GF-D8 (cell line): ENCODE measurements at places on chromosomes 1 and 21.

GRCh38 chr1:152565115-152565514 lies 1.5 kb downstream of the LCE3E start:
- no peak for DNase-seq

DNA sequence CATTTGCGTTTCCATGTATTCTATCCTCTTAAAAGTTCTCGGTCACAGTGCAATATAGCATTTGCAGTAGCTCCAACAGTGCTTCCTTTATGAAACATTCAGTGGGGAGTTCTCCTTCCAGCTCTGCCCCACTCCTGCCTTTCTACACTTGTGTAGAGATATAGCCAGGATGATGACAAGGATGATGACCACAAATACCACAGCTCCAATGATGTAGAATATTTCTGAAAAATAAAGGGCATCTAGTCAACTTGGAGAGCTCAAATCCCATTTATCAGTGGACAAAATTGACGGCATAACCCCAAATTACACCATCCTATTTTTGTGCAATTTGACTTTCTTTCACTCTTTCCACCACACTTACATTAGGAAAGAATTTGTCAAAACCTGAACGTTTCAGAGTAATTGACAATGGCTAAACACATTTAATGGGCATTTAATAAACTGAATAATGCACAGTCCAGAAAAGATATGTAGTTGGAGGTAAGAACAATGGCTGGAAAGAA lies 11.1 kb downstream of the F3 start:
- no peak for DNase-seq

GRCh38 chr1:8580566-8580965 lies 236.9 kb downstream of the RERE start:
- DNase-seq, result no peak

- no peak for DNase-seq
These were observed 93.5 kb upstream of the CAMK1G start for GRCh38 chr1:209490013-209490412.

GRCh38 chr21:14484188-14485009 lies 61.7 kb downstream of the SAMSN1 start:
- no peak for DNase-seq

GRCh38 chr21:30518876-30519275 lies 16.9 kb upstream of the KRTAP19-5 start:
- DNase-seq, result no peak

- DNase-seq, result no peak
These were observed 254.4 kb downstream of the FAF1 start for GRCh38 chr1:50705699-50706098.

DNA sequence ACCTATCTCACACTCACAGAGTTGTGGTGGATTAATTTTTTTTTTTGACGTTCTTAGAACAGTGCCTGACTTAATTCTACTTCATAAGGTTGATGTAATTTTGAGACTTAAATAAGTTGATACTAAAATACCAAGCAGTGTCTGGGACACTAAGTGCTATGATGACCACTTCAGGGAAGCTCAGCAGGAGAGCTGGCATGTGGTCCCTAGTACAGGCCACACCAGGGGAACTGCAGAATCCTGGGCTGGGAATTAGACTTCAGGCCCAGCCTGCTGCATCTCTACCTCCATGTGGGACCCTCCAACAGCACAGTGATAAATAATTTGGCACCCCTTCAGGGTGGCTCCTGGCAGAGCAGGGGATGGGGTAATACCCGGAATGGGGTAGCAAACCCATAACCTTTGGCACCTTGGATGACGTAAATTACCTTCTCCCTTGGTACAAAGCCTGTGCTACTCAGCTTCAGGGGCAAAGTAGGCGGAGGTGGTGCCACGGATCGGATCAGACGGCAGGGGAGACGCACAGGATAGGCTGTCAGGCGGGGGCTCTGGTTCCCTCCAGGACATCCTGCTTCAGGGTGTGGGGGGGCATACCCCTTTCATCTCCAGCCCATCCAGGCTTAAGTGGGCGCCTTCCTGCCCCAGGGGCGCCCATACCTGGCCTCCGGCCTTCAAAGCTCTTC lies 4.8 kb downstream of the MFSD2A start:
- no peak for DNase-seq

GRCh38 chr1:224488806-224489499 lies 54.4 kb upstream of the WDR26 start:
- DNase-seq, result no peak

DNA sequence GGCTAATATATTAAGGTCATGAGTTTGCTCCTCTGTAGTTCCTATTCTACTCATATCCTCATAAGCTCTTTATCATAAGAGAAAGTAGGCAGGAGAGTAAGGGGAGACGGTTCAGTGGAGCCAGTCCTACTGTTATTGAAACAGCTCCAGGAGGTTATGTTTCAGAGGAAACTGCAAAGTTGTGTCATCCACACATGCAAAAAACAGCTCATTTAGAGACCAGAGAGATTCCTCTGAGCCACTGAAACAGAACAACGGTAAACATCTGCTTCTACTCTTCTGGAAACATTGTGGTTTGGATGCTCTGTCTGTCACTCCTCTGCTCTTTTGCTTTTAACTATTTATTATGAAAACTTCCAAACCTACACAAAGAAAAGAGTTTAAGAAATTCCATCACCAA lies 66.3 kb upstream of the PPP2R5A start:
- no peak for DNase-seq

GRCh38 chr1:47720111-47720510 lies 277.1 kb downstream of the TRABD2B start:
- no peak for DNase-seq

DNA sequence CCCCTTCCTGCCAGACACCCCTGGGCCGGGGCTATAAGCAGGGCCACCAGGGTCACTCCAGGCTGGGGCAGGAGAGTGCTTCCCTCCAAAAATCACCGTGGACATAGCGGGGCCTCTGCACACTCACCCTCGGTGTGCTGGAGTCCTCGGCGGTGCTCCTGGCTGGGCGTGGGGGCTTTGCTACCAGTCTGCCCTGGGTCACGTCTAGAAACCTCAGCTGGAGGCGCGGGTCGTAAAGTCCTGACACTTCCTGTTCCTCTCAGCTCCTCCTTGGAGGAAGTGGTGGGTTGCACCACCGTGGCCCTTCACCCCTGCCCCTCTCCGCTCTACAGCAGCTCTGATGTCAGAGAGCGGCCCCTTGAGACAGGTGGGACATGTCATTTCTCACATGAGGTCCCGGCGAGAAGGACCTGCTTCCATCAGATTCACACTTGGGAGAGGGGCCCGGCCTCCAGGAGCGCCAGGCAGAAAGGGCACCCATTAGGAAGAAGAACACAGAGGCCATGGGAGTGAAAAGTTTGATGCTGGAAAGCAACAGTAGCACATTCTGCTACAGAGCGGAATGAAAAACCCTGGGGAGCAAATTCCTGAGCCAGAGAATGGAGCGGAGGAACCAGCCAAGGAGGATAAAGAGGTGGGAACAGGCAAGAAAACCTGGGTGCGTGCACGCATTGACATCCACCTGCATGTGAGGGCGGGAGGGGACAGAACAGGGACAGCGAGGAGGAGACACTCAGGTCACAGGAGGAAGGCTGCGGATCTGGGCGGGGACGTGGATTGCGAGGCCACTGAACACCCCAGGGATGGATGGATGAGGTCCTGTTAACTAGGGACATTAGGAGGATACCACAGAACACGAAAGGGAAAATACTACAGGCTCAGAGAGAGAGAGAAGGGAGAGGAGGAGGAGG lies at the start of gene ITGB2:
Gene ITGB2 (minus strand): TSS at position 206 of the 911 bp plus-strand sequence. CDS start 10,117 bp downstream, outside the sequence.
- DNase-seq, result peak; percentile 93

- DNase-seq, result no peak
These were observed 56.2 kb upstream of the WDR26 start for GRCh38 chr1:224490549-224491537.

DNA sequence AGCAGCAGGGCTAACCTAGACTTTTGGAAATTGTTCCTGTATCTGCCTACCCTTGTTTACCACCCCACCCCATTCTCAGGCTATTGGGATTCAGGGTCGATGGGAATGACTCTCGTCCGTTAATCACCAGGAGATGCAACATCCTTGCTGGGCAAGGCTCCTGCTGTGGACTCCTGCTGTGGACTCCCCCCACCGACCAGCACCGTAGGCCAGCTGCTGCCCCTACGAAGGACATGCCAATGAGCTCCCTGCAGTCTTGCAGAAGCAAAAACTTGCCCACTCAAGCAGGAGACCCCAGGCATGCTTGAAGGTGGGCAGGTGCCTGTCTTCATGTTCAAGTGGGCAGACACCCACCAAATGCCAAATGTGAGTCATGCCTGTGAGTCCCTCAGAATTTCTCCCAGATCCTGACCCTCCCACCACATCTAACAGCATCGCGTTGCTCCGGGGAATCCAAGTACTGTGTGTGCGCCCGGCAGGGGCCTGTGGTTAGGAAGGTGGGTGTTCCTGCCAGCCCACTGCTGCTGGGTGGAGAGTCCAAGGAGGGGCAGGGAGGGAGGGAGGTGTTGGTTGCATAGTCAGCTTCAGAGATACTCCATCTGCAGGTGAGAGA lies 41.7 kb upstream of the SOX13 start:
- DNase-seq, result no peak

GRCh38 chr1:145892486-145893087 lies 6.9 kb upstream of the ANKRD35 start:
- no peak for DNase-seq

DNA sequence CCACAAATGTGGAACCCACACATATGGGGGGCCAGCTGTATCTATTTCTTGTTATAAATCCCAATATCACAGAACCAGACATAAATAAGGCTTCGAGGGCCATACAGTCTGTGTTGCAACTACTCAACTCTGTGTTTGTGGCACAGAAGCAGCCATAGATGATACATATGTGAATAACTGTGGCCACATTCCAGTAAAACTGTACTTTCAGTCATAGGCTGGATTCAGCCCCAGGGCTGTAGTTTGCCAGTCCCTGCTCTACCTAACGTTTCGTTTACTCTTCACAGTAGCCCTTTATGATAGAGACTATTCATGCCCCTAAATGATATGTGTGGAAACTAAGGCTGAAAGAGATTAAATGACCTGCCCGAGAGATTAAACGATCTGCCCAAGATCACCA lies 48.7 kb downstream of the FHAD1 start:
- no peak for DNase-seq

GRCh38 chr1:163443863-163444262 lies 122.1 kb downstream of the NUF2 start:
- DNase-seq, result no peak

GRCh38 chr1:234270093-234270492 lies 103.2 kb upstream of the COA6 start:
- DNase-seq, result no peak

GRCh38 chr1:179702946-179703539 lies 40.0 kb upstream of the FAM163A start:
- DNase-seq, result no peak

DNA sequence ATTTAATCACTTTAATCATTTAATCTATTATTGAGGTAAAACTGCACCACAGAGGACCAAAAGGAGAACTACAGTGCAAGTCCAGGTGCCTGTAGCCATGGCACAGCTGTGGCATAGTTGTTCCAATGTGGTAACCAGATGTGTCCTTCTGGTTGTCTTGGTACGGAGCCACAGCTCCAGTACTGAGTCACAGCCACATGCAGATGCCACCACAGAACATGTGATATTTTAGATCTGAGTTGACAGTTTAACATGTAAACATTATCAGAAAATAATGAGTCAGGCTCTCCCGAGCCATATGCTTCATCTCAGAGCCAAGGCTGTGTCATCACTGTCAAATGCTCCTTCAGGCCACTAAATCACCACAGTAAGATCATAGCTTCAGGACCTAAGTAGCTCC lies 56.4 kb upstream of the RGS7 start:
- no peak for DNase-seq

- no peak for DNase-seq
These were observed 2.5 kb downstream of the C1QC start for GRCh38 chr1:22645931-22646330.

GRCh38 chr1:4018466-4019146 lies 118.5 kb upstream of the C1orf174 start:
- DNase-seq, result no peak

- no peak for DNase-seq
These were observed 67.9 kb downstream of the OSBPL9 start for GRCh38 chr1:51684776-51685175.

GRCh38 chr1:108041360-108042142 lies 76.6 kb upstream of the VAV3 start:
- no peak for DNase-seq

GRCh38 chr1:39676948-39677548 lies 5.1 kb upstream of the NT5C1A start:
- DNase-seq, result no peak

- no peak for DNase-seq
These were observed 14.7 kb upstream of the FABP3 start for GRCh38 chr1:31387612-31388011.

DNA sequence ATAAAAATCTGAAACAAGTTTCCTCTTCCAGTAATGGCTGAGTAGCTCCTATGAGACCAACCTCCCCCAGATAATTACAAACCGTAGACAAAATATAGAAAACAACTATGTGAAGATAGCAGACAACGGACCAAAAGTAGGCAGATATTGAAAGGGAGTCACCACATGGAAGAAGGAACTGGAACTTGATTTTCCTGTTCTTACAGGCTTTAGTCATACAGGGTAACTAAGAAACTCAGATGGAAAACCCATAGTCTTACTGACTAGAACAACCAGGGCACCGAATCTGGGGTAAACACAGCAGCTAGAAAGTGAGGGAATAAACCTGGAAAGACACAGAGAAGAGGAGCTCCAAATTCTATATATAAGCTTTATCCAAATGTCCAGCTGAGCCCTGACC lies 26.0 kb downstream of the LMX1A start:
- no peak for DNase-seq

DNA sequence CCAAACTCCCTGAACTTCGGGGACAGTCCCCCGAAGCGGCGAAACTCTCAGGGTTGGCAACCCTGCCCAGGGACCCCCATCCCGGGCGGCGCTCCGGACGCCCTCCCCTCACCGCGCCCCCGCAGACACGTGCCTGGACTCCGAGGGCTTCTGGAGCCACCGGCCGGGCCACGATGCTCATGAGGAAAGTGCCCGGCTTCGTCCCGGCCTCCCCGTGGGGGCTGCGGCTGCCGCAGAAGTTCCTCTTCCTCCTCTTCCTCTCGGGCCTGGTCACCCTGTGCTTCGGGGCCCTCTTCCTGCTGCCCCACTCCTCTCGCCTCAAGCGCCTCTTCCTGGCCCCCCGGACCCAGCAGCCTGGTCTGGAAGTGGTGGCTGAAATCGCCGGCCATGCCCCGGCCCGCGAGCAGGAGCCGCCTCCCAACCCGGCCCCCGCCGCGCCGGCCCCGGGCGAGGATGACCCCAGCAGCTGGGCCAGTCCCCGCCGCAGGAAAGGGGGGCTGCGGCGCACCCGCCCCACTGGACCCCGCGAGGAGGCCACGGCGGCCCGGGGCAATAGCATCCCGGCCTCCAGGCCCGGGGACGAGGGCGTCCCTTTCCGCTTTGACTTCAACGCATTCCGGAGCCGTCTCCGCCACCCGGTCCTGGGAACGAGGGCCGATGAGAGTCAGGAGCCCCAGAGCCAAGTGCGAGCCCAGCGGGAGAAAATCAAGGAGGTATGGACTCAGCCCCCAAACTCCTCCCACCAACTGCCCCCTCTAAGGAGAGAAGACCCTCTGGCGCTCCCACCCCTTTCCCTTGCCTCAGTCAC lies 1.2 kb downstream of the MAN1C1 start:
- DNase-seq, result peak; percentile 15

- no peak for DNase-seq
These were observed 453.7 kb downstream of the SIPA1L2 start for GRCh38 chr1:232176222-232176621.

- no peak for DNase-seq
These were observed 57.9 kb upstream of the FMOD start for GRCh38 chr1:203408486-203409481.

- DNase-seq, result no peak
These were observed 18.4 kb upstream of the COL6A2 start for GRCh38 chr21:46079352-46080170.
